ENCODE measurements at places on chromosomes 1 and 21.

DNA sequence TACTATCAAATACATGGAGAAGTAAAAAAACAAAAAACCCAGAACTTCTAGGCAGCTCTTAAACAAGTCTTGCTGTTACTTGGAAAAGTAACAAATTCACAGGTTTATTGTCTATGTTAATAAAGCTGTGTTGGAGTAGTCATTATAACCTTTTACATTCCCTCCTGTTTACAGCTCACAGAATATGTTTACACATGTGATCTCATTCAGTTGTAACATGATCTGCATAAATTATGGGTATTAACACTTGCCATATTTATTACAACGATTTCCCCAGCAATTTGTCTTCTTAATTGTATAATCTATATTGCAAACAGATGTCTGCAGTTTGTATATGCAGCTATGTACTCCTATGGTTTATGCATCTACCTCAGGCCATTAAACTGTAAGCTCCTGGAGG lies 28.6 kb downstream of the ERG start:
- DNase-seq, result no peak

DNA sequence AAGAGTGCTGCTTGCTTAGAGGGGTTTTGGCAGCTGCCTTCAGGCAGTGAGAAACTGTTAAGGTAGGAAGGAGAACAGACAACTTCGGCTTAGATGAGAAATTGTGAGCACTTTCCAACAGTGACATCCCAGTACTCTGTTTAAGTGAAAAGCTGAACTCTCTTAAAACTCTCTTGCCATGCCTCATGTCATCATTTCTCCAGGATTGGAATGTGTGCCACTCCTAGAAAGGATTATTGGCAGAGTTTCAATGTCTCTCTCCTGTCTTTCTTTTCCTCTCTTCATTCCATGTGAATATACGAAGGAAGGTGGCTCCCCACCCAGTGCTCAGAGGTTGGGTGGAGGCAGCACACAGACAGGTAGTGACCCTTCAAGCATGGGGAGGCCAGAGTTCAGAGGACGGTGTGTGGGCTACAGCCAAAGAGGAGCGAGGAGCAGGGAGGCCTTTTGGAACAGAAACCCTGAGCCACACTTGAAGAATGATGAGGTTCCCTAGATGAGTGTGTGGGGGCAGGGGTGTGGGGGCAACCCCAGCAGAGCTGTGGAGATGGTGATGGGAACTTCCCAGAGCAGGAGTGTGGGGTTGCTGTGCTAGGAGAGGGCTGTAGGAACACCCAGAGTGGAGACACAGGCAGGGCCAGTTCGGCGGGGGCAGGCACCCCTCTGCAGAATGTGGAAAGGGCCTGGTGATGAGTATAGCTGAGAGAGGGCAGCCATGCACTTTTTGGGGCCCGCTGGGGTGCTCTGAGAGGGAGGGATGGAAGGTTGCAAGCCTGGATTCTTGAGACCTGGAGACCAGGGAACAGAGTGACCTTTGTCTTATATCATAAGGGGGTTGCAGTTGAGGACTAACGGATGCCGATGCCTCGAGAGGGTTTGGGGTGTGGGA lies 58.8 kb downstream of the GALNT2 start:
- DNase-seq, result no peak

DNA sequence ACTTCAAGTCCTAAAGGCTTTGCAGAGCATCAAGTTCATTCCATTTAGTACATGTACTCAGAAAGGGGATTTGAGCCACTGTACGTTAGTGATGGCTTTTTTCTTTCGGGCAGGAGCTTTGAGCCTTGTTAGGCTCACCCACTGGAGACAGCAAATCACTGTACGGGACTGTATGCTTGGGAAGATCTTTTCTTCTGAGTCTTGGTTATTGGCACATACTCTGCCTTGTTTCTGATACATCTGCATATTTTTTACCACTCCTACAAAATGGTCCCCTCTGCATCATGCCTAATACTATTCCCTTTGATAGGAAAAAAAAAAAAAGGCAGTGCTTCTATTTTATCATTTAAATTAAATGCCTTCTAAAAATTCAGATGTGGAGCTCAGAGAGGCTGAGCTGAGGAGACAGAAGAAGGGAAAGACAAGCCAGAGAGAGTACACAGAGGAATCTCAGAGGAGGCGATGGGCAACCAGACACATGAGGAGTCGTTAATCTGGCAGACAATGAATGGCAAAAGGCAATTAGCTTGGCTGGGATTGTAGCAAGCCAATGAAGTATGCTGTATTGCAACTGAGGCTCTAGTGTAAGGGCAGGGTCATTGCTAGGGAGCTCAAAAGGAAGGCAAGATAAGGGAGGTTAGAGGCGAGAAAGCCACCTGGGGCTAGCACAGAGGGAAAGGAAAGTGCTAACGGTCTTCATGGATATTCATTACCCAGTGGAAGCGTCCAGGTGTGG lies 39.4 kb downstream of the PHC2 start:
- no peak for DNase-seq

DNA sequence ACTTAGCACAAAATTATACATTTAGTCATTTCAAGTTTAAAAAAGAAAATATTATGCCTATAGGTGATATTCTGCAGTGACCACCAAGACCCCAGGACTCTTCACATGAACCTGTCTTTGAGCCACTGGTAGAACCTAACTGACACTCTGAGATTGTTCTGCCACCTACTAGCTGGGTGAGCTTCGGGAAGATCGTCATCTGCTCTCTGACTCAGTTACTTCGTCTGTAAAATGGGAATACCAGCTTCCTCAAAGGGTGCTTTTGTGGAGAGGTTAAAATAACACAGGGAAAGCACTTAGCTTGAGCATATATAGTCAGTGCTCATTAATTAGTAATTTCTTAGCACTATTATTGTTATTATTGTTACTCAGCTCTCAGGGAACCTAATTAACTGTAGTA lies 228.5 kb upstream of the JUN start:
- no peak for DNase-seq

DNA sequence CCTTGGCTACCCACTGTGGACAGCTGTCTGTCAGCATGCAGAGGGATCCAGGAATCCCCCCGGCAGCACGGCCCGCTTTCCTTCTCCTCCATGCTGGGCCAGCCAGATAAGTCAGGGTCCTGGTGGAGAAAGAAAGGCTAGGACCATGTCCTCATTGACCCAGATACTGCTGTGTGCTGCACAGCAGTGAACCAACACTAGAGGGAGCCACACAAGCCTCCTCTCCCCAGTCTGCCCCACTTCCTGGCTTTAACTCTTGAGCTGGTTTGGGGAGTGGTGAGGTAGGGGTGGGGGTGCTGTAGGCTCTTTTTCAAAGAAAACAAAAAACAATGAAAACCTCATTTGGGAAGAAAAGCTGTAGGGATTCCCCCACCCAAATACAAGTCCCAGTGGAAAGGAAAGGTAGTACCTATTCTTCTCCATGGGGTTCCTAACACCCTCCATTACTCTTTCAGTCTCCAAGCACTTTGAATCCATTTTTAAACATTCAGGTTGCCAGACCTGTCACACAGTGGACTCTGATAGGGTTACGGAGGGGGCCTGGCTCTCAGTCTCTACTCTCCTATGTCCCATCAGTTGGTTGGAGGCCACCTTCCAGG lies 84.9 kb upstream of the CD1D start:
- no peak for DNase-seq

DNA sequence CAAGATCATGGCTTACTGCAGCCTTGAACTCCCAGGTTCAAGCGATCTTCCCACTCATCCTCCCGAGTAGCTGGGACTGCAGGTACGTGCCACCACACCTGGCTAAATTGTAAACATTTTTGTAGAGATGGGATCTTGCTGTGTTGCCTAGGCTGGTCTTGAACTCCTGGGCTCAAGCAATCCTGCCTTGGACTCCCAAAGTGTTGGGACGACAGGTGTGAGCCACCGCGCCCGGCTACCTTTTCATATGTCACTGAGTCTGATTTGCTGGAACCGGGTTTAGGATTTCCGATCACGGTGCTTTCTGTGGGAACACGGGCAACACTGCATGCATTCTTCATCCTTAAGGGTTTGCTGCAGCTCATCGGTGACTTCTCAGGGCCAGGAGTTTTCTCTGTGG lies 32.2 kb upstream of the PCBP3 start:
- DNase-seq, result no peak

DNA sequence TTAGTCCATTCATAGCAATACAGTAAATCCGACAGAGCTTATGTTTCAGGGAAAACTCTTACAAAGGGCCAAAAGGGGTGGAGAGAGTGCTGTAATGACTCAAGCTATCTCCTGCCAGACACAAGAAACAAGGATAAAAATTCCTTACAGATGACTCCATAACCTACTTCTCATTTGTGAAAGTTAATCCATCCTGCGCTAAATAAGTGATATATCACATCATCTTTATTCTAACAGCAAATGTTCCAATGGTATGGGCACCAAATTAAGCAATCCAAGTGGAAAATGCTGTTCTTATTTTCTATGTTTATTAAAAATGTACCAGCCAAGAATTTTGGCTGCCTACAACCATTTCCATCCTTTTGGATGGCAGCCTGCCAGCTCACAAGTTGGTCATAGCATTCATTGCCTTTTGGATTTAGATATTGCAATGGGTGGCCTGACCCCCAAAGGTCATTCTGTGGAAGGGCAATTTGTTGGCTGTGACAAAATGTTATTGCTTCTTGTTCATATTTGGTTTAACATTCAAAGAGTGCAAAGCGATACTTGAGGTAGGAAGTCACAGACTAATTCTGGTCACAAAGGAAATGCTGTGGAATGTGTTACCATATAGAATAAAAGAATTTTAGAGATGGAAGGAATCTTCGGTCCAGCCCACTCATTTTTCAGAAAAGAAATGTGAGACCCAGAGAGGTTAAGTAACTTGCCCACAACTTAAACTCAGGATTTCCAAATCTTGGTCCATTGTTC lies 2.8 kb upstream of the ENAH start:
- DNase-seq, result no peak

DNA sequence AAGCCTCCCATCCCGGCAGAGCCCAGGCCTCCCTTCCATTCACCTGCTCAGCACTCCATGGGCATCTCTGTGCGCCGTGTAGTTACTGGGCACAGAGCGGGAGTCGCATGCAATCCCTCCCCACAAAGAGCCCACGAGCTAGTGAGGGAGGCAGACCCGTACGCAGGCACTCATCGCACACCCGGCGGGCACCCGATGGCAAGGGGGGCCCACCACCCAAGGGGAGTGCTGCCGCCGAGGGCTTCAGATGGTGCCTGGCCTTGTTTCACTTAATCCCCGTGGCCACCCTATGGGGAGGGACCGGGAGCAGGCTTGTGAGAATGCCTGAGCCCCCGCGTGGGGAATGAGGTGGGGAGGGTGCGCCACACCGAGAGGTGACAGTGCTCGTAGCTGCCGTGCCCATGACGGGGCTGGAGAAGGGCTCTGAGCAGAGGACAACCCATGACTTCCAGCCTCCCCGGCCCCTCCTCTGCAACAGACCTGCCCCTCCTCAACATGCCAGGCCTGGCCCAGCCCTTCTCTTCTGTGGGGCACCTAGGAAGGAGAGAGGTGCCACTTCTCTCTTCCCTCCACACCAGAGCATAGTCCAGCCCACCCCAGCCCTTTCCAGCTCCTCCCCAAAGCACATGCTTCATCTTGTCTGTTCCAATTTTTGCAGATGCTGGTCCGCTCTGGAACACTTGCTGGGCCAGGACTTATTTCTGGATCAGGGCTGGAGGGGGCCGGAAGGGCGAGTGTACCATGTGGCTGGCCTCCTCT lies 30.2 kb upstream of the SELENON start:
- no peak for DNase-seq

- DNase-seq, result no peak
Observed at GRCh38 chr1:154931940-154932487, 4.5 kb downstream of the PMVK start.

DNA sequence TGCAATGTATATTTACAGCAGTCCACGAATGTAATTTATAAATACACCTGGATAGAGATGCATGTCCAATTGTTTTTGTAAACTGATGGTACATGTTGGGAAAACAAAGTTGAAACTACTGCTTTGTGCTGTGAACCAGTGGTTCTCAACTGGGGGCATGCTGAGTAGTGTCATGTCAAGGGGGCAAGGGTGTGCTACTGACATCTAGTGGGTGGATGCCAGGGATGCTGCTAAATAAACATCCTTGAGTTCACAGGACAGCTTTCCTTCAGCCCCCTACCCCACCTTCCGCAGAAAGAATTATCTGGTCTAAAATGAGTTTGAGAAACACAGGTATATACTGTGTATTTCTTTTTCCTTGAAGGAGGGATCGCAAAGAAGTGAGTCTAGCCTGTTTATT lies 95.9 kb downstream of the RASAL2 start:
- DNase-seq, result peak; percentile 9

GRCh38 chr1:157993918-157994605 lies 617 bp downstream of the KIRREL1 start:
- DNase-seq, result no peak

GRCh38 chr21:25453524-25453923 lies 153.8 kb downstream of the MRPL39 start:
- DNase-seq, result no peak

GRCh38 chr1:31760471-31761470 lies 3.4 kb downstream of the ADGRB2 start:
- peak; percentile 45 for DNase-seq

DNA sequence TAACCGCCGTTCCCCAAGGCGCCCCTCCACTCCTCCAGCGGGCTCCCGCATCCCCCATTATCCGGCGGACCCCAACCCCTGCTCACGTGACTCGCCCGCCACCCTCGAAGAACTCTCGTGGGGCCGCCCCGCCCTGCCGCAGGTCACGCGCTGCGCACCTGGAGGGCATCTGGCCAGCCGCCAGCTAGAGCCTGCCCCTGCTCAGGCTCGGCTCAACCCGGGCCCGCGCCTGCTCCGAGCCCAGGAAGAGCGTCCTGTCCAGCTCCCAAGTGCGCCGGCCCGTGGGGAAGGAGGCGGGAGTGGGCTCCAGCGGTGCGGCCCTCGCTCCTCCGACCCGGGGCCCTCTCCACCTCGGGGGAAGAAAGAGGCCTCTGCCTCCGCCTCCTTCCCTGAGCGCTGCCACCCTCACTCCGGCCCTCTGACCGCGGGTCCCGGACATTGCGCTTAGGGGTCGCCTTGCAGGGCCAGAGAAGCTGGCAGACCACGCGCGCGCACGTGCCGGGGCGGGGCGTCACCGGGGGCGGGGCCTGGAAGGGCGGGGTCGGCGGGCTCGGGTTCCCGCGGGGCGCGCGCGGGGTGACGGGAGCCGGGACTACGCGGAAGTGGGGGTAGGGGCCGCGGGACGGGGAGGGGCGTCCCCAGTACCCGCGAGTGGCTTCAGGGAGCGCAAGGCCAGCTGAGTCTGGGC lies 28.4 kb downstream of the HMGN2 start:
- peak; percentile 83 for DNase-seq

DNA sequence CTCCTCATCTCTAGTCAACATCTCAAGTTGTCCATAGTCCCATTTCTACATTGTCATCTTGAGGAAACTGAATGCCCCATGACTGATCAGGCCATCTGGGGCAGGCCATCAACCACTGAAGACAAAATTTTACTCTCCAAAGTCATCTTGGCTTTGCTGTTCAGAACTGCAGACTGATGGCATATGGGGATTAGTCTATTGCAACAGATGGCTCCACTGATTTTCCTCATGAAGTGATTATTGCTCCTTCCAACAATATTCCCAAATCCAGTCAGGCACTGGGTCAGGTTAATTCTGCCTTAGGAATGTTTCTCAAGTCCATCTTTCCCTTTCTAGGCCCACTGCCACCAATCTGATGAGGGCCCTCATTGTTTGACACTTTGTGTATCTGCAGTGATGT lies 101.7 kb downstream of the ESRRG start:
- no peak for DNase-seq

Data from NCI-H2107 (cell line).